ENCODE measurements at places on chromosomes 7 and 10. TPM values are rescaled to one million over a fixed set of nuclear protein-coding genes. Genes with fewer than 3 reads are reported as not detected.

DNA sequence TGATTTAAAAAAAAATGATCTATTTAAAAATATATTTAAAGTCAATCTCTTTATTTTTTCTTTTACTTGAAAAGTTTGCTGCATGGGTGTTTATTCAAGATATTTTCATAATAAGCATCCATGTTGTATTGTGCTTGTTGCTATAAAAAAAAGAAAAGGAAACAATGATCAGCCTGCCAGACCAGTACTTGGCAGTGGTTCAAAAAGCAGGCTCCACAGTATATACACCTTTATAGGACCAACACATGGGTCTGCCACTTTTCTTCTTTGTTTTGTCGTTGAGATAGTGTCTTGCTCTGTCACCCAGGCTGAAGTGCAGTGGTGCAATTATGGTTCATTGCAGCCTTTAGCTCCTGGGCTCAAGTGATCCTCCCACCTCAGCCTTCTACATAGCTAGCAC, 228.0 kb downstream of the TWIST1 start:
- DNase-seq, result no peak

GRCh38 chr10:69872323-69872722, 70.6 kb downstream of the COL13A1 start:
- DNase-seq, result no peak

DNA sequence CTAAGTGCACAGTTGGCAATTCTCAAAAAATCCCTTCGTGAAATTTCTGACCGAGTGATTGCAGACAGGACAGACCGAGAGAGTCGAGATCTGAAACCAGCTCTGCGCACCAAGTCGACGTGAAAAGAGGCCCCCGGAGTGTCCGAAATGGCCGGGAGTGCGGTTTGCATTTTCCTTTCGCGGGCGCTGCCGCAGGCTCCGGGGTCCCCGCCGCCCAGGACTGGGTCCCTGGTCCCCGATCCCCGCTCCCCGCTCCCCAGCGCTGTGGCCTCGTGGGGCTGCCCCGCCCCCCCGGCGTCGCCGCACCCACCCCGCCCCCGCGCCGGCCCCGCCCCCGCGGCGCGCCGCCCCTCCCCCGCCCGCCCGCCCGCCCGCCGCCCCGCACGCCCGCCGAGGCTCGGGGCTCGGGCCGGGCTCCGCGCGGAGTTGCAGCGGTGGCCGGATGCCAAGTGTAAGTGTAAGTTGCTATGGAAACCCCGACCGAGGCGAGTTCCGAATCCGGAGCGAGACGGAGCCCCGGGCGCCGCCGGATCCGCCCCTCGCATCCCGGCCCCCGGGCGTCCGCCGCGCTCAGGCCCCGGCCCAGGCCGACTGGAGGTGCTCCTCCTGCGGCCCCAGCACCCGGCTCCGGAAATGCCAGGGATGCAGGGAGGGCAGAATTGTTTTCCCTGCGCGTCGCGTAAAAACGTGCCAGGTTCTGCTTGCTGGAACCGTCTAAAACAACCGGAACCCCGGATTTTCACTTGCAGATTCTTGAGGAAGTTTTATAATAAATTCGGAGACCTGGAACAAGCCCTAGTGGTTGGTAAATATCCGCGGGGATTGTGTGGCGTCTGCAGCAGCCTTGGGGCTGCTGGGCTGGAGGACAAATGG, 4.6 kb downstream of the BMI1 start:
- no peak for DNase-seq

GRCh38 chr10:5831446-5831782, 18.2 kb upstream of the GDI2 start:
- no peak for DNase-seq

Gene GPR15LG
- polyA plus RNA-seq, result not detected

- DNase-seq, result no peak
Measured at GRCh38 chr7:42278344-42278743, 41.3 kb upstream of the GLI3 start.

DNA sequence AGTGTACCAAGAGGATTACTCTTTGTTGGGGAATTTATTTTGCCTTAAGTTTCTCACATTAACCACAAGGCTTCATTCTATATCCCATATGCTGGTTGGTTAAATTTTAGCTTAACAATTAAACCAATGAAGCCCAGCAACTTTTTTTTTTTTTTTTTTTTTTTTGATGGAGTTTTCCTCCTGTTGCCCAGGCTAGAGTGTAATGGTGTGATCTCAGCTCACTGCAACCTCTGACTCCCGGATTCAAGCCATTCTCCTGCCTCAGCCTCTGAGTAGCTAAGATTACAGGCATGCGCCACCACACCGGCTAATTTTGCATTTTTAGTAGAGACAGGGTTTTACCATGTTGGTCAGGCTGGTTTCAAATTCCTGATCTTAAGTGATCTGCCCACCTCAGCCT, 75.0 kb upstream of the MKX start:
- no peak for DNase-seq

Gene HSPB1
- polyA plus RNA-seq, result 2,009 TPM

Gene FIGNL1
- 11.7 TPM for polyA plus RNA-seq

DNA sequence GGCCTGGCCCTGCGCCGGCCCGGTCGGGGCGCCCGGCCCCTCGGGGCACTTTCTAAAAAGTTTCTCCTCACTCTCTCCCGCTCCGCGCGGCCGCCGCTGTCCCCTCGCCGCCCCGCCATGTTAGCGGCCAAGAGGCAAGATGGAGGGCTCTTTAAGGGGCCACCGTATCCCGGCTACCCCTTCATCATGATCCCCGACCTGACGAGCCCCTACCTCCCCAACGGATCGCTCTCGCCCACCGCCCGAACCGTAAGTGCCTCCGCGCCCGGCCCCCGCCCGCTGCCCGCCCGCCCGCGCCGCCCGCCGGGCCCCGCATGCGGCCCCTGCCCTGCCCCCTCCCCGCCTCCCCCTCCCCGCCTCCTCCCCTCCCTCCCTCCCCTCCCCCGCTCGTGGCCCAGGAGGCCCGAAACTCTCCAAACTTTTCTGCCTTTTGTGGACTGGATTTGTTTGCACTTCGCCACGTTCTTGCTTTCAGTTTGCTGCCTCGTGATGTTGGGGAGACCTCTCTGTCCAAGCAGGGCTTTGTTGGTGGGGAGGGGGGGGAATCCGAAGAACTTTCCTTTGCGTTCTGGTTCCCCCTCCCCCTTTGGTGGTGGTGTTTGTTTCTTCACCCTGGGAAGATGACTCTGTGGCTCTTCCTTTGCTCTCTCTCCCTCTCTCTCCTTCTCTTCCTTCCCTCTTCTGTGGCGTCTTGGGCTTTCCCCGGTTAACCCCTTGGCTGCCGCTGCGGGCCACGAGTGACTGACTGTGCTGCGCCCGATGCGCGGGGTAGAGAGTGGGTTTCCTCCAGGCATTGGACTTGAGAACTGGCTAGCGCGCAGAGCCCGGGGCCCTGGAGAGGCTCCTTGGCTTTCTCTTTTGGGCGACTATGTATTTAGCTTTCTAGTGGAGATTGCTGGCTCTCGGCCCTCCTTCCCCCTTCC, 1.6 kb downstream of the TCF7L2 start:
- no peak for DNase-seq

Gene ITPRID1
- polyA plus RNA-seq, result 0.52 TPM

DNA sequence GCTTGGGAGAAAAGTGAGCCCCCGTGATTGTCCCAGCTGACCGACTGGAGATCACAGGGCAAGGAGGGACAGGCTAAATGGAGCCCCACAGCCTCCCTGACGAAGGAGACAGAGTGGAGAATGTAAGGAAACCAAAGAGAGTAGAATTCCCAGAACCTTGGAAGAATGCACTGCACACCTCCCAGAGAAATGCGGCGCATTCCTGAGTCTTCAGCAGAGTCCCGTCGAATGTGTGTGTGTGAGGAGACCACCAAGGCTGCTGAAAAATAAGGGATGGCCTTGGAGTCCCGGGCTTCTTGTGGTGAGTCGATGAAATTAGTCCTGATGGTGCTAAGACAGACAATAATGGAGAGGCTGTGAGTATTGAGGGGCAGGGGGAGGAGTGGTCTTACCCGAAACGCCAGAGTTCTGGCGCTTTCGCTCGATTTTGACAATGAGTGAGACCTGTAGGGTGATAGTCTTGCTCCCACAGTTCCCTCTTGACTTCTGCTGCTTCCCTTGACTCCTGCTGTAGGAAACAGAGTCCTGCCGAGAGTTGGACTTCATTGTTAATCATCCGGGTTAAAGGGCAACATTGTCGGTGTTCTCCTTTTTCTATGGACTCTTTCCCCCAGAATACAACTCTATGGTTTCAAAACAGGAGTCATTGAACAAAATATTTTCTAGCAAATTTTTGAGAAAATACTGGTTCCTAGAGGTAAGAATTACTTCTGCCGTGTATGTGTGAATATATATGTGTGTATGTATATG, 103.2 kb downstream of the CNNM2 start:
- DNase-seq, result no peak

- no peak for DNase-seq
Measured at GRCh38 chr7:155257482-155258225, 40.0 kb upstream of the INSIG1 start.

DNA sequence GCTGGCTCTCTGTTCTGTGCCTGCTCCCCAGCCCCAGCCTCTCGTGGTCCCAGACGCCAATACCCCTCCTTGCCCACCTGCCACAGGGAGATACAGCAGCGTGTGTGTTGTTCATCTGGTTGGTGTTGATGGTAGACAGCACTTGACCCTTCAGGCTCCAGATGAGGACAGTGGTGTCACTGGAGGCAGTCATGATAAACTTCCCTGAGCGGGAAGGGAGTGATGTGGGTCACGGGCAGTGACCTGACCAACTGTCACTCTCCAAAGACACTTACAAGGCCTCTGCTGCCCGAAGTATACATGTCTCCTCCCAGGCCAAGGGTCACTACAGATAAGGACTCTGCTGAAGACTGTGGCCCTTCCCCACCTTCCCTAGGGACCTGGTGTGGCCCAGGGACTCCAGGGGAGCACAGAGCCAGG, 5.6 kb downstream of the TBL2 start:
- DNase-seq, result no peak

Gene GJD4
- polyA plus RNA-seq, result 4.2 TPM
